ENCODE measurements at places on chromosomes 7 and 10.

DNA sequence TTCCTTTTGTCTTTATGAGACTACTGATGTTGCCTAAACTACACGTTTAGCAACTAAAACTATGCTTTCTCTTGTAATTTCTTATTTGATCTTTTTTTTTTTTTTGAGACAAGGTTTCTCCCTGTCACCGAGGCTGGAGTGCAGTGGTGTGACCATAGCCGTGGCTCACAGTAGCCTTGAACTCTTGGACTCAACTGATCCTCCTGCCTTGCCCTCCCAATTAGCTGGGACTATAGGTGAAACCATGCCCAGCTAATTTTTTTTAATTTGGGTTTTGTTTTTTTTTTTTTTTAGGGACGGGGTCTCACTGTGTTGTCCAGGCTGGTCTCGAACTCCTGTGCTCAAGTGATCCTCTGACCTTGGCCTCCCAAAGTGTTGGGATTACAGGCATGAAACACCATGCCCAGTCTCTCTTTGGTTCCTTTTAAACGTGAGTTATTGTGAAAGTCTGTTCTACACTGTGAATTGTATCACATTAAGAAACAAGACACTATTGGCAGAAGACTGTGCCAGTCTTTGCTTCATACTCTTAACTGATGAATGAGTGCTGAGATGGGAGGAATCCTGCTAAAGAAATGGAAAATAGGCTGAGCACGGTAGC lies 6.4 kb downstream of the TMEM248 start:
- DNase-seq, result no peak

DNA sequence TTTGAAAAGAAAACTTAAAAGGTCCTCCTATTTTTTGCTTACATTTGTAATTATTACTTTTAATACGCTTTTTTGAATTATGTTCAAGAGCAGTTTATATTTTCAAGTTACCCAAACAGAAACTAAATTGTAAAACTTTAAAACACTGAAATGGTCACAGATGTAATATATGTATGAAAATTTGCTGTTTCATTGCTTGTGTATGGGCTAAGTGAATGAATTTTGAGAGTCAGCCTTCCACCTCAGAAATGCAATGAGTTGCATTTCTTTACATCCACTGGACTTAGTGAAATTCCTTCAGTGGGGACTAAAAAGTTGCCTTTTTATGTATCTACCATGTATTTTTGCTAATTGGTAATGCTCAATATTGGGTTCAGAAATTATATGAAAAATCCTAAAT lies 1.6 kb downstream of the VPS26A start:
- no peak for DNase-seq

DNA sequence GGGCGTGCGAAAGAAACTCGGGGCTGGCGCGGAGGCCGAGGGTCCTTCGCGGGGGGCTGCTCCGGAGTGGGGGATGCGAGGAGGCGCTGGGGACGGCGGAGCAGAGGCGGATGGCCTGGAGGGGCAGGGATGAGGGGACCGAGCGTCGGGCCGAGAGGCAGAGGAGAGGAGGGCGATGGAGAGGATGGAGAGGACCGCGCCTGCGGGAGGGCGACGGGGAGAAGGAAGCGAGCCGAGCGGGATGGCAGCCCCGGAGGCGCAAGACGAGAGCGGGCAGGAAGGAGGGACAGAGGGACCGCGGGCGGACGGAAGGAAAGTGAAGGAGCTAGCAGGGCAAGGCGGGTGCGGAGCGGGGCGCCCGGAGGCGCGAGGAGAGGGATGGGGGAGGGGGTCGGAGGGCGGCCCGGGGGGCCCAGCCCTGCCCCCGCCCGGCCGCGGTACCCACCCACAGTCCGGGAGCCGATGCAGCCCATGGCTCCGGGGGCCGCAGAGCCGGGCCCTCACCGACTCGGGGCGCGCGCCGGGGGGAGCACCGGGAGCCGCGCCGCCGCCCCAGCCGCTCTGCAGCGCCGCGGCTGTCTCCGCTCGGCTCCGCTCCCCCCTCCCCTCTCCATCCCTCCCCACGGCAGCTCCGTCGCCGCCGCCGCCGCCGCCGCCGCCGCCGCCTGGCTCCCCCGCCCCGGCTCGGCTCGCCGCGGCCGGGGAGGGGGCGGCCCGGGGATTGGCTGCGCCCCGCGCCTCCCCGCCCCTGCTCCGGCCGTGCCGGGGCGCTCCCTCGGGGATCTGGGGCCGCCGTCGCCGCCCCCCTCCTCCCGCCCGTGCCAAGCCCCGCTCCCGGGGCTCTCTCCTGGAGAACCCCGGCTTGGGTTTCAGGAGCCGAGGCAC lies at the start of gene FAM131B:
FAM131B (minus strand) TSS at position 583 of the 885 bp plus-strand sequence; CDS start at position 473, 110 bp downstream.
- peak; percentile 7 for DNase-seq

DNA sequence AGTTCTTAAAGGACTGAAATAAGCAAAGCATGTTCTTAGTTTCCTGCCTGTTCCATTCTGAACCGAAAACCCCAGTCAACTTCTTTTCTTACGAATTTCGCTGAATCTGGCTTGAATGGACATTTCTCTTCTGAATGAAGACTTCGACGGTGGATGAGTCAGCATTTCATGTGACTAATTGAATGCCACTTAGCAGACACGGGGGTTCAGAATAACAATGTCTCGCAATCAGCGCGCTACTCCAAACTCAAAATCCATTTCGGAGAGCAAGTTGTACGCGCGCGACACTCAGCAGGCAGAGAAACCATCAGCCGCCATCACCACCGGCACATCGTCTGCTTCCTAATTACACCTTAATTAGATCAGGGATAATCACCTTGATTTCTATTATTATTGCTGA lies 239.0 kb upstream of the KLF6 start:
- DNase-seq, result no peak

DNA sequence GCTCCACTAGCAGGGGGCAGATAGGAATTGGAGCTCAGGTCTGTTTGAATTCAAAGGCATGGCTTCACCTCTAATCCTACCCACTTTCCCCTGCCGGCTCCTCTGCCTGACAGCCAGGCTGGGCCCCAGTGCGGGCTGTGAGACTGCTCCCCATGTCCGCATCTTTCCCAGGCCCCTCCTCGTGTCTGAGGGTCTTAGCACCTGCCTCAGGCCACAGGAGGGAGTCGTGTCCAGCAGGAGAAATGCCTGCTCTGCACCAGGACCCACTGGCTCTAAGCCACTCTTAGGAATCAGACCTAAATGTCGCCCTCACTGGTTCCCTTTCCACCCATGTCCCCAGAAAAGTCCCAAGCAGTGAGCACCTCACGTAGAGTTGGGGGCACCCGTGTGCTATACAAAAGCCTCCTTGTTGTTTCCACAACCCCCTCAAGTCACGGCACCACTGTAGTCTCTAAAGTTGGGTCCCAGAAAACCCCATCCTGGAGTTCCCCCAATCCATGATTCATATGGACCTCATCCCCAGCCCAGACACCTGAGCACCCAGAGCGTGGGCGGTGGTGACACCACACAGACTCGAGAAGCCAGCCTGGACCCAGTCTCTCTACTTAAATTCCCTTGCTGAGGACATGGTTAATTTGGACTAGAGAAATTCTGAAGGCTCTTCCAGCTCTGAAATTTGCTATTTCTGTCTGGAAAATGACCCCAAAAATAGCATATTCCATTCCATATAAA lies 466.4 kb upstream of the ZMIZ1 start:
- DNase-seq, result no peak

DNA sequence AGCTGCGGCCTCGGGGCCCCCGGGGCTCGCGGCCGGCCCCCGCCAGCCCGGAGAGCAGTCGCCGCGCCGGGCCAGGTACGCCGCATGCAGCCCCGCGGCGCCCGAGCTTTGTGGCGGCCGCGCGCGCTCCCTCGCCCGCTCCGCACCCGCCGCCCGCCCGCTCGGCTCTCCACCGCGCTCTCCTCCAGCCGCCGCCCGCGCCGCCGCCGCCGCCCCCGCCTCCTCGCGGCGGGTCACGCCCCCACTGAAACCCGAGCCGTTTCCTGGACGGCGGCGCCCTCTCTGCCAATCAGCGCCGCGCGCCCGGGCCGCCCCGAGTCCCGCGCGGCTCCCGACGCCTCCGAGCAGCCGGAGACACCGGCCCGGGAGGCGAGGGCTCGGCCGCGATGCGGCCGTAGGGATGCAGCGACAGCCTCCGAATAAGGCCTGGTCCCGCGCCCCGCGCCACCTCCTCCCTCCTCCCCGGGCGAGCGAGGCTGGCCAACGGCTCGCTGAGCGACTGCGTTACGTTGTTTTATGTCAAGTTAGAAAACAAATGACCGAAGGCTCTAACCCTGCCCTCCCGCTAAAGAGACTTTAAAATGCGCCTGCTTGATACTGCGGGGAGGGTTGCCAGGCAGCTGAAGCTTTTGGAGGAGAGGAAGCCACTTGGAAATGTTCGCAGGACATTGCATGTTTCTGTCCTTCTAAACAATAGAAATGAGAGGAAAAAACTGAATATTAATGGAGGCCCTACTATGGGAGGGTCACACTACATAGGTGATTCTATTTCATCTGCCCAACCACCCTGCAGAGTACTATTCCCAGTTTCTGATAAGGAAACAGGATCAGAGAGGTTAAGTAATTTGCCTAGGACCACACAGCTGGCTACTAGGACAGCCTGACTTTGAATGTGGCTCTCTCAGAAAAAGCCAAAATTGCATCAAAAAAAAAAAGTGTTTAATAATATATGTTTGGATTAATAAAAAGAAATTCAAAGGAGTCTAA lies at the start of gene FGFR2:
FGFR2 (minus strand) TSS at position 182 of the 987 bp plus-strand sequence. CDS start 4,627 bp downstream, outside the sequence.
- peak; percentile 61 for DNase-seq

DNA sequence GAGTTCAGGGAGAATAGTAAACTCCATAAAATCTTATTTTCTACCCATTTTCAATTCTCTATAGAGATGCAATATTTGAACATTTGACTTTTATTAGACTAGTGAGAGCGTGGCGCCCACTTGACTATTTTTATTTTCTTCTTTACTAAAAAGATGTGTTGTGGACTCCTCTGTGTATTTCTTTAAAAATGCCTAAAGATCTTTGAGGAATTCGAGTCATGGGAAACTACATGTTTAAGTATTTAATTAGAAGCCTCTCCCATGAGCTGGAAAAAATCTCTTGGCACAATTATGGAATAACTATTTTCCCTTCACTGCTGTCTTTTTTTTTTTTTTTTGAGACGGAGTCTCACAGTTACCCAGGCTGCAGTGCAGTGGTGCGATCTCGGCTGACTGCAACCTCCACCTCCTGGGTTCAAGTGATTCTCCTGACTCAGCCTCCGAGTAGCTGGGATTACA lies 124.2 kb downstream of the ARHGAP12 start:
- no peak for DNase-seq

Data from NCI-H2171 (cell line).